ENCODE measurements at places on chromosomes 5 and 9.

DNA sequence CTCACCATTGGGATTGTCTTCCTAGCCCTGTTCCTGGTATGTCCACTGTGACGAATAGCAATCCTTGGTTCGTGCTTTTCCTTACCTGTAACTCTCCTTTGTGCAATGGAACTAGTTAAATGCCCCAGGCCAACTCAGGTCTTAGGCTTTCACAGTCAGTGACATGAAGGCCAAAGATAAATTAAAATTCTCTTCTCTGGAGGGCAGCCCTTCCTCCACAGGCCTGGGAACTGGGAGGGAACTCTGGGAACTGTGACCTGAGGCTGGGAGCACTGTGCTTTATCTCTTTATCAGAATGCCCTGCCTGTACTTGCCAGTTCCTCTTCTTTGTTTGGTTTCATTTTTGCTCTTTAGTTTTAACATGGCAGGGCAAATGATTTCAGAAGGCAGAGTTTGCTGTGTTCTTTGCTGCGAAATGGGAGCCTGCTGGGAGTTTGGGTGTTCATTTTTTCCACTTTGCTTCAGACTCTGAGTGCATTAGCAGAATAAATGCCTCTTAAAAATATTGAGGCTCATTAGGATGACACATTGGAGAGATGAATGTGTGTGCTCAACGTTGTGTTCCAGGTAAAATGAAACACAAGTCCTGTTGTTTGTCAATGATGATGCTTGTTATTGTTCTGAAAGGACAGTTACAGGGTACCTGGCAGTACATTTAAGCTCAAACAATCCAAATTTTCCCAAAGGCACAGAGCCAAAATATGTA lies 118.1 kb downstream of the NUDT12 start:
- no peak for DNase-seq

GRCh38 chr9:27655441-27655840 lies 82.2 kb upstream of the C9orf72 start:
- no peak for DNase-seq

- no peak for DNase-seq
Measured at GRCh38 chr9:136171009-136171800, 33.7 kb downstream of the LHX3 start.

DNA sequence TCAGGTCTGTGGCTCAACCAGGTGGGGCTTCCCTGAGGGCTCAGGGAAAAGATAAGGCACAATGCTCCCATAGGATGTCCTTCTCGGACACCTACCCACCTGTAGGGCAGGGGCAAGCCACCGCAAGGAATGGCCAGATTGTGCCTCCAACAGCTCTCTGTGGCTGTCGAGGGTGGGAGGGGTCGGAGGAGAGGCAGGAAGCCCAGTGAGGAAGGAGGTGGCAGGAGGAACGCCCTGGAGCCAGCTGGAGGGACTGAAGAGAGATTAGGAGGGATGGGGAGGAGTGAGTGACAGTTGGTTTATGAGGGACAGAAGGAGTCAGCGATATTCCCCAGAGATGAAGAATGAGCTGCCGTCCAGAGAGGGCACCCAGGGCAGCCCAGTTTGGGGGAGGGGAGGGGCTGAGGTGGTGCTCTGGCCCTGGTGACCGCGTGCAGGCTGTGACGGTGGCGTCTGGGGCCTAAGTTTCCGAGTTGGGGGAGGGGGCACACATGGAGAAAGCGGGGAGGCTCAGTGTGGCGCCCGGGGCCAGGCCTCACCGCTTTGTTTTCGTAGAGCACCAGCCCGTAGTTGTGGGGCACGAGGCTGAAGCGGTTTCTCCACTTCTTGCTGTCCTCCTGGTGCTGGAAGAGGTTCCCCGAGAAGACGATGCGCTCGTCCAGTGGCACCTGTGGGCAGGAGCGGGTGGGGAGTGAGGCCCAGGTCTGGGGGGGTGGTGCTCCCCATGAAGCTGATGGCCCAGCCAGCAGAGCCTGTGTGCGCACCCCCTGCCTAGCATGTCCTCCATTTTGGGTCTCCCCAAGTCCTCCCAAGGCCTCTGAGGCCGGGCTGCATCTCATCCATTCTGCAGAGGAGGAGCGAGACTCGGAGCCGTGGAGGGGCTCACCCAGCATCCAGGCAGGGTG lies 75.6 kb downstream of the LRSAM1 start:
- no peak for DNase-seq

- no peak for DNase-seq
Measured at GRCh38 chr5:150057052-150057451, 29.3 kb downstream of the CSF1R start.

GRCh38 chr9:95762322-95762721 lies 113.2 kb upstream of the ERCC6L2 start:
- DNase-seq = no peak

Data from NCI-H1417 treated with DMSO at 0.1 percent for 48 hours (cell line).